NCI-H446 treated with DMSO at 0.1 percent for 48 hours (cell line): ENCODE measurements at places on chromosomes 2 and 18.

DNA sequence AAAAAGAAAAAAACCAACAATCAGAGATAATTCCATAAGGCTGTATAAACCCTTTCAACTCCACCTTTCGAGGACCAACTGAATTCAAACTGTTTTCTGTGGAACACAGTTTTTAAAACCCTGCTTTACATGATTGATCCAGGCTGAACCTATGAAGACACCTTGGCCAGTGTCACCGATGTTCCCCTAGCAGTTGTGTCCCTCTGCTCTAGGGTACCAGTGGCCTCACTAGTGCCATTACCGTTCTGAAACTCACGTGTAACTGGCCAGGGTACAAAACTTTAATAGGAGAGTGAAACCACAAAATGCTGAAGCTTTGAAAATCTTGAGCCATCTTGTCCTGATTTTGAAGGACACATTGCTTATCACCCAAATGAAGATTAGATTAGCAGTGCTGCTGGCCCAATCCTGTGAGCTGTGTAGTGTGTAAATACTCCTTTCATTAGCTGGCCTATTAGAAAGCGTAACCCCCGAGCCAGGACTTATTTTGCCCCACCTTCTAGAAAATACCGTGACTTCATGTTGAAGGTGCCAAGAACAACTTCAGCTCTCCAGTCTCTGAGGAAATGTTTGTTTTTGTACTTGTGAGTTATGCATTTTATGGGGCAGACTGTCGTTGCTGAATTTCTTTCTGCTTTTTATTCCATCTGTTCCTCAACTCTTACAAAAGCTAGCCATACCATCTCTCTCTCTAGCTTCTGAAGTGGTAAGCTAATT, 147.8 kb upstream of the MAP3K20 start:
- no peak for DNase-seq

- no peak for DNase-seq
These were observed 94.4 kb upstream of the GPC1 start for GRCh38 chr2:240341064-240341463.

- DNase-seq = no peak
These were observed 42.4 kb downstream of the CYB5A start for GRCh38 chr18:74249181-74249968.

DNA sequence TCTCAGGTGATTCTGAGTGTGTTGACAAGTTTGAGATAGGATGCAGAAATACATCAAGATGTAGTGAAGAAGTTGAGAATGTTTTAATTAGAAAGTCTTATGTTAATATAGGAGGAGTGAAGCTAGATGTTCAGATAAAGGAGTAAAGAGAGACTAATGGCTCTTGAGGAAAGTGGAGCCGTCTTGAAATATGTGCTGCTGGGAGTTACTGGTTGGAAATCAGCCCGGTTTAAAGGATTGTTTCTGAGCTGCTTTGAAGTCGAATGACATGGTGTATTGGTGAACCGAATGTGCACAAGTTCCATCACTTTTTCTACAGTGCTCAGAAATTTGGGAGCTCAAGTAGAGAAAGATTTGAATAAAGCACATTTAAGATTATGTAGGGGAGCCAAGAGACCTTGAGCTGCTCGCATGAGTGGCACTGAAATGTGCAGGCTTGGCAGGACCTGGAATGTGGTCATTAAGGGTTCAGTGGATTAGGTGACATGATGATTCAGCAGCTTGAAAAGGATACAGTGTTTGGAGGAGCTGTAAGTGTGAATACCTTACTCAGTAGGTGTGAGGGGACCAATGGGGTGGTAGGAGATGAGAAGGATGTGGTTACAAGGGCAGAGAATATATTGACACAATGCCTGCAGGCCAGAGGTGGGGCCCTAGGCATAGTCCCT, 68.6 kb downstream of the CAB39 start:
- DNase-seq = no peak

GRCh38 chr2:199206536-199206935, 251.2 kb downstream of the SATB2 start:
- DNase-seq = no peak

DNA sequence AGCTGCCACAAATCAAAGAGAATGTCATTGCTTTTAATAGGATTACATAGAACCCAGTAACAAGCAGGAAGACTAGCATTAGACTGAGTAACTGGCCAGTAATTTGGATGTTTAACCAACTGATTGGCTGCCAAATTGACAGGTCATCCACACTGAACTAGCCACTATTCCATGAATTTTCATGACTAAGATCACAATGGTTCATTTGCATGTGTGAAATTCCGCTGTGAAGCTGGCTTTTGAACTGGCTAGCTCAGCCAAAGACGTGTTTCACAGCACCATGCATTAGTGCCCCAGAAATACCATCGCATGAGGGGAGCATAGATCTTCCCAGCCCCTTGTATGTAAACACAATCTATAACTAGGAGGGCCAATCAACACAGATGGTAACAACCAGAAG, 649.8 kb downstream of the ARHGAP15 start:
- no peak for DNase-seq

- peak; percentile 6 for DNase-seq
These were observed 1.6 kb downstream of the EHD3 start for GRCh38 chr2:31235504-31235902.

DNA sequence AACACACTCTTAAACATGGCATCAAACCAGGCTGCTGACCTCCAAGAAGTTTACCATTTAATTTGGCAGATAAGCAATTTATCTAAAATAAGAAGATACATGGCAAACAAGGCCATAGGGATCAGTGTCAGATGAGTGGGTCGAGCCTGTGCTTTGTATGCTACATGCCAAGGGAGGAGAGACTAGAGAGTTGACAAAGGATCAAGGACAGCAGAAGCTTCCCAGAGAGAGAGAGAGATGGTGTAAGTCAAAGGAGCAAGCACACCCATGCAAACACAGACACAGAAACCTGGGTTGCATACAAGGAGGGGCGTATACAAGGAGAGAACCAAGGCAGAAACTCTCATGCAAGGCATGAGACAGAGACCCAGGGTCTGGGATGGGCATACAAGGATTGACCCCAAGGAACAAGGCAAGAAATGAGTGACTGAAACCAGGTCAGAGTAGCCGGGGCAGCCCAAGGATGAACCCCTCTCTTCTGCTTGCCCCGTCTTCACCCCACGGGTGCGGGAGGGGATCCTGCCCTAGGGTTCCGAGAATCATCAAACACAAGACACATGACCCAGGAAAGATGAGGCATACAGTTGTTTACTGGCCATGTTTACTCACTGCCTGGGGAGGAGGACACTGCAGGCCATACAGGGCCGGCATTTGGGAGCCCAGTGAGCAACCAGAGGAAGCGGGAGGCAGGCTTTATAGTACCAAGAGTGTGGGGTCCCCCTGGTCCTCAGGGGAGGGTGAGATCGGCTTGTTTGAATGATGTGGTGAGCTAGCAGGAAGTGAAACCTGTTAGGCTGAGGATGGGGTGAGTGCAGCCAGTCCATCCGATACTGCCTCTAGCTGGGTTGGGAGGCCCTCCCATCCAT, 529.2 kb upstream of the ID2 start:
- DNase-seq = no peak

- DNase-seq = no peak
These were observed 39.1 kb upstream of the B3GNT7 start for GRCh38 chr2:231356466-231356844.

DNA sequence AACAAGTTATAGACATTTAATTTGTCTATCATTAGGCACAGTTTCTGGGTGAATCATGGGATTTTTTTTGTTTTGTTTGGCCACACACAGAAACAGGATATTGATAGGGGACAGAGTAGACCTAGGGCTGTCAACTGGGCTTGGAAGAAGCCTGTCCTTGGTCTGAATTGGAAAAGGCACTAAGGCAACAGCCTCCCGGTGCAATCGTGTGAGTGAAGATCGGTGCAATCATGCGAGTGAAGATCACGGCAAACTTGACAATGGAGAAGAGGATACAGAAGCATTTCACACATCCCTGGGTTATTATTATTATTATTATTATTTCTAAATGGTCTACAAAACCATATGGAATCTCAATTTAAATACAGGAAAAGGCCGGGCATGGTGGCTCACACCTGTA, 94.5 kb downstream of the ACKR3 start:
- no peak for DNase-seq

- DNase-seq = no peak
These were observed 101.2 kb downstream of the PXDN start for GRCh38 chr2:1642993-1643619.

DNA sequence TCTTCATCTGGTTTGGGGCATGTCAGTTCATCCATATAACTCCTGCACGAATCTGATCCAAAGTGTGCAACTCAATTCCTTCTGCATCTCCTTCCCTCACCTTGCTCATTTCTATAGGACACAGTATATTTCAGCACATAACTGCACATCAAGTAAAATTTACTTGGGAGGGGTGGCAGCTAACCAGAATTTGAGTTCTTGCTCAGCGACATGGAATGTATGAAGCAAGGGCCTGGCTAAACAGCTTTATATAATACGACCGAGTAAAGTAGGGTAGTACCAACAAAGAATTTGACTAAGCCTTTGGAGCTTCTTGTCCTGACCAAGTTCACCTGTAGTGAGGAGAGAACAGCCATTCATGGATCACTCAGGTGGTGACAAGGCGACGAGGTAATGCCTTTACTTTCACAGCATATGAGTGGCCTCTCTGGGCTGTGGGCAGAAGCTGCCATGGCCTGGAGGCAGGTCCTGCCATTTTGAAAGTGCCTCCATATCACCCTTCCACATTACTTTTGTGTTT, 570.2 kb upstream of the TNP1 start:
- no peak for DNase-seq

DNA sequence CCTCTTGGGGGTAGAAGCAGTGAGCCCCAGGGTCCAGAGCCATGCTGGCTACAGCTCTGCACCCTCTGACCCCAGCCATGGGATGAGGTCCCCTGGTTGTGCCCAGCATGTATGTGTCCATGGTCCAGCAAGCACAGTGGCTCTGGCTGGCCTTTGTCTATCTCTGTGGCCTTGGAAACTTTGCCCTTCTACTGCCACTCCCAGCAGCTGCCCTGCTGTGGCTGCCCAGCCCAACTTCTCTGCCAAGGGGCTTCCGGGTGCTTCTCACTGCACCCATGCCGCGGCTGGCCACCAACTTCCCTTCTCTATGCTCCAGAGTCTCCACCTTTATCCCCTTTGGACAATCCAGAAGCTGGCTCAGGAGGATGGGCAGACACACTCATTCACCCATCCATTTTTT, 18.8 kb downstream of the TMEM185B start:
- DNase-seq = no peak

GRCh38 chr2:240604291-240604938, 17.9 kb downstream of the CAPN10 start:
- DNase-seq = no peak

- DNase-seq = no peak
These were observed 161.8 kb downstream of the LNPK start for GRCh38 chr2:175840256-175840655.

DNA sequence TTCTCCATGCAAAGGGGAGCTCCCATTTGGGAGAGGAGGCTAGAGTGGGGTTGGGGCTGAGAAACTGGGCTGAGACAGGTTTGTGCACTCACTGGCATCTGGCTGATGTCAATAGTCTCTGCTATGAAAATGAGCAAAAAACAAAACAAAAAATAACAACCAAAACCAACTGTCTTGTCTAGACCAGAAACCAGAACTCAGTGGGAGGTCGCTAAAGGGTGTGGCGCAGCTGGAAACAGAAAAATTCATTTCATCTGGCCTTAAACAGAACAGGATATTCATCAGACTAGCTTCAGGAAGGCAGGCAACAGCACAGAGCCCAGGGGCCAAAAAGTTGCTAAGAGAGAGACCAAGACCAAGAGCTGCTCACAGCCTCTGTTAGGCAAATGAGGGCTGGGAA, 126.1 kb downstream of the THNSL2 start:
- no peak for DNase-seq

GRCh38 chr18:59127047-59127446, 12.6 kb upstream of the SEC11C start:
- no peak for DNase-seq

DNA sequence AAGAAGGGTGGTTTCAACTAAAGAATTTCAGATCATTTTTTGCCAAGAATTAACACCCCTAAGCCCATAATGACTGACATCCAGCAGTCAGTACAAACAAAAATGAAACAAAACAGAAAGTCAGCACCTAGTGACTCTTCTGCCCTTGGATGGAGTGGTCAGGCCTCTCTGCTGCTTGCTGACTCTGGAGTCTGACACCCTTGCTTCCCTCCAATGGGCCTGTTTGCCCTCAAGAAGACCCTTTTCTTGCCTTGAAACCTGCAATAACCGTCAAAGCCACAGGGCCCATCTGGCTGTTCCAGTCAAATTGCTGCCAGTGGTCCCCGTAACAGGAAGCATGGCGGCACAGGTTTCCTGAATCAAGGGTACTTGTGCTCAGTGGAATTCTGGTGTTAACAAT, 27.2 kb upstream of the CYTIP start:
- DNase-seq = no peak

GRCh38 chr18:62860062-62860461, 144.7 kb downstream of the PHLPP1 start:
- no peak for DNase-seq

DNA sequence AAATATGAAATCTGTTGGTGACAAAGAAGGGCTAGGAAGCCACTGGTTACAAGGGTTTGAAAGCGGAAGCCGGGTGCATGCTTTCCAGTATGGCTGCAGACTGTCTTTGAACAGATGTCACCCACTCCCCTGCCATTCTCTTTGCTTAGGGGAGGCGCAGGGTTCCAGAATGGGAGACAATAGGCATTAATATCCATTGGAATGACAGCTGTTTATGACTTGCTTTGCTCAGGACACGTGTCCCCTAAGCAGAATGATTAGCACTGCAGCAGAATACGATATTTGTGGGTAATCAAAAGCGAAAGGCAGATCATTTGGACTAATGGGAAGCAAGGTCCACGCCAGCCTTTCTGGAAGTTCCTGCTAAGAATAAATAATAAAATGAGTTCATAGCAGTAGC, 25.8 kb upstream of the NRP2 start:
- no peak for DNase-seq

GRCh38 chr18:68181956-68182355, 533.0 kb downstream of the TMX3 start:
- no peak for DNase-seq

DNA sequence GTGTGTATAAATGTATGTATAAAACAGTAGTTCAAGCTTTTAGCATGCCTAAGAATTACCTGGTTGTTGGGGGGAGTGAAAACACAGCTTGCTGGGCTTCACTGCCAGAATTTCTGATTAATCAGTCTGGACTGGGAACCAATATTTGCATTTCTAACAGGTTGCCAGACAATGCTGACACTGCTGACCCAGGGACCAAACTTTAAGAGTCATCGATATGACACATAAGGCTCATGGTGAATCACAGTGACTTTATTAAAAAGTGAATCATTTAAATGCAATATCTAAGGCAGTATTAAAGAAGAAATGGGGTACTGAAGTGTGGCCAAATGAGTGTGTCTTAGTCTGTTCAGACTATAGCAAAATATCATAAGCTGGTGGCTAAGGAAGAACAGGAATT, 195.9 kb upstream of the DTNA start:
- DNase-seq = no peak

GRCh38 chr18:55343396-55344073, 244.5 kb downstream of the TCF4 start:
- peak; percentile 39 for DNase-seq

DNA sequence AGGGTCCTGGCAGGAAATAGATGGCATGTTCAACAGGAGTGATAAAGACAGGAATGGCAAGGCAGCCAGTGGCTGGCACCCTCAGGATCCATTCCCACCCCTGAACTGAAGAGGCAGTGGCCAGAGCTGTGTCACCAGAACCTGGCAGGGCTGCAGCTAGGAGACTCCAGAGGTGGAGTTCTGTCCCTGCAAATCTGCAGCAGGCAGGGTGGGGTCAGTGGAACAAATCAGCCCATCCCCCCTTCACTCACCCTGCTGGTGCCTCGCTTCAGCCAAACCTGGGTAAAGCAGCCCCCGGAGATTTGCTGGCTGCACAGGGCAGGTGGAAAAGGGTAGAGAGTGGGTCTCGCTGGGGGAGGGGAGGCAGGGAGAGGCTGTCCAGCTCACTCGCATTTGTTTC, 12.7 kb downstream of the INPP5D start:
- DNase-seq = no peak
